Renal cortex interstitium (tissue), 15 donors: ENCODE measurements at places on chromosomes 6 and 20. TPM values are rescaled to one million over a fixed set of nuclear protein-coding genes. Genes with fewer than 3 reads are reported as not detected.

B3GAT2 gene
- 0.96 TPM for polyA plus RNA-seq

RNF182 gene
- 3.2 TPM for polyA plus RNA-seq

NHSL1 gene
- polyA plus RNA-seq, result 17.3 TPM

GRCh38 chr6:29758761-29759160 is 35.5 kb downstream of the HLA-F start:
- DNase-seq, result no peak

- no peak for DNase-seq
These were observed 11.8 kb downstream of the SMOC2 start for GRCh38 chr6:168452685-168453377.

DNA sequence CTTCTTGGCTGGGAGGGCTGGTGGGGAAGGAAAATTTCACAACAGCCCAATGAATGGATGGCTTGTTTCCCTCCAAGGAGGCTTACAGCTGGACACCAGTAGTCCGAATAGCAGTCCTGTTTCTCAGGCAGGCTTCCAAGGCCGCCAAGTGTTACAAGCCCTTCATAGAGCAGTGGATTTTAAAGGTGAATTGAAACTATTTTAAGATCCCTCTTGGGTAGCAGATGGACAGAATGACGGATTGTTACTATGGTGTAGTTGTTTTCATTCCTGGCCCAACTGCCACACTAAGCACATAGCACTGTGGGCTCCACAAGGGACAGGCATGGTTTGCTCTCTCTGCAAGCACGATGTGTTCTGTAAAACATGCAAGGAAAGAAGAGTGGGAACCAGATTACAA is 203.3 kb upstream of the TAB2 start:
- DNase-seq, result no peak

- DNase-seq, result no peak
These were observed 2.8 kb upstream of the PHF20 start for GRCh38 chr20:35768731-35769664.
